Left kidney (tissue), 8 donors: ENCODE measurements at places on chromosomes 3 and 15.
A peak's percentile ranks its signal among the peaks of the same experiment; 100 is the strongest.

DNA sequence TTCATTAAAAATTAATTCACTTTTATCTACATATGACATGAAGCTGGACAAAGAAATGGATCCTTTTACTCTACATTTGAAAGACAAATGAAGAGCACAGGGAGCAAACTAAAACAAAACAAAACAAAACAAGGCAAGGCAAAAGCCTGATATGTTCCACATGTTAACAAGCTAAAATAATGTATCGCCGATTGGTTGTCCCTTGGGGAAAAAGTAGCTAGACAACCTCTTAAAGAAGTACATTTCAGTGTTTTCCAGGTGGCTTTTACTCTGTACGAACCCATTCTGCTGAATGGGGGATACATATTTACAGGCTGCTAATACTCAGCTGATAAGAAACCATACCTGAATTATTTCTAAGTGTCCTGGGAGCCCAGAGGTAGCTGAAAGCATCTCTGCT is 493.0 kb upstream of the TBL1XR1 start:
- DNase-seq: no peak

DNA sequence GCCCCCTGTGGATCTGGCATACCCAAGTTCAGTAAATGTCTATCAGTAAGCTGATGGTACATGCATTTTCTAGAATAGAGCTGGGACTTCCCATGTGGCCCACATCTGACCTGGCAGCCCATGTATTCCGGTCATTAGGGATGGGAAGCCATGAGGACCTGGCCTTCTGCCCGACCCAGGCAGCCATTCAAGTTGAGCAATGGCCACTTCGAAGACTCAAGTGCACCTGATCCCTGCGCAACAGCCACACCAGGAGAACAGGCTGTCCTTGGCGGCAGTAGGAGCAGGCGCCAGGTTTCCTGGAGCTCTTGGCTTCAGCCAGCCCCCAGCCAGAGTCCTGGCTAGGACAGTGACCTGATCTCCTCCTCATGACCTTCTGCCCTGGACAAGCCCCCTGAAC is 14.6 kb downstream of the HEMK1 start:
- DNase-seq: no peak

GRCh38 chr3:45205126-45205525 is 21.0 kb downstream of the TMEM158 start:
- DNase-seq: no peak

DNA sequence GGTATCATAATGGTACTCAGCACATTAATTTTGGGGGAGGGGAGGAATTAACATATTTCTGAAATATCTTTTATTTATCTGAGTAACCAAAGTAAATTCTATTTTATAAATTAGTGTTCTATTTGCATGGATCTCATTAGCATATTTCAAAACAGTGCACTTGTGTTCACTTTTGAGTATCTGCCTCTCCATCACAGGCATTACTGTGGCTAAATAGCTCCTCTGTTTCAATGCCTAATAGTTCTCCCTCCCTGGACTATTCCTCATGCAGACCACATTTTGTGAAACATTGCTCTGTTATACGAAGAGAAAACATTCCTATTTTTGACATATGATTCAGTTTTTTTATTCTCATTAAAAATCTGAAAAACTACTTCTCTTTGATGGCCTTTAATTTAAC is 1127.8 kb downstream of the TUSC7 start:
- DNase-seq: no peak

- no peak for DNase-seq
These were observed 1.3 kb downstream of the TOP2B start for GRCh38 chr3:25663347-25663868.

GRCh38 chr3:55543181-55543614 is 56.1 kb upstream of the WNT5A start:
- DNase-seq: no peak

DNA sequence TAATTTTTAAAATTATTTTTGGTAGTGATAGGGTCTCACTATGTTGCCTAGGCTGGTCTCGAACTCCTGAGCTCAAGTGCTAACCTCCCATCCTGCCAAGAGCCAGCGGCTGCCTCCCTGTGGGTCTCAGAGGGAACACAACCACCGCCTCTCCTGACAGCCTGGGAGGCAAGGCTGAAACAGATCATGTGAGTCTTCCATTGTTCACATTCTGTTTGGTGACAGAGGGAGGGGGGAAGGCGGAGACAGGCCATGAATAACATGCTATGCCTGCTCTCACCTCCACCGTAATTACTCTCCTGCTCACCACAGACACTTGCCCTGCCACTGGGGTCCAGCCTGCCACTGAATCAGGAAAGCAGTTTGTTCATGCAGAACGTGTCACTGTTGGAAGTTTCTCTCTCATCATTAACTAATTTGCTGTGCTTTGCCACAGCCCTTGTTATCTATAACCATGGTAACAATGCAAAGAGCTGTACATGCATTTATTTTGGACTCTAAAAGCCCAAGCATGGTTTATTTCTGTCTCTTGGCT is 78.4 kb upstream of the RASGRF1 start:
- DNase-seq: peak; percentile 42

- DNase-seq: peak; percentile 82
These were observed 38.0 kb downstream of the PRICKLE2 start for GRCh38 chr3:64187065-64187959.
